ENCODE measurements at places on chromosomes 12 and 14.

- no peak for DNase-seq
These were observed 119.1 kb upstream of the ATXN7L3B start for GRCh38 chr12:74418573-74418972.

- DNase-seq, result no peak
These were observed 694 bp downstream of the AKAP5 start for GRCh38 chr14:64465831-64466554.

DNA sequence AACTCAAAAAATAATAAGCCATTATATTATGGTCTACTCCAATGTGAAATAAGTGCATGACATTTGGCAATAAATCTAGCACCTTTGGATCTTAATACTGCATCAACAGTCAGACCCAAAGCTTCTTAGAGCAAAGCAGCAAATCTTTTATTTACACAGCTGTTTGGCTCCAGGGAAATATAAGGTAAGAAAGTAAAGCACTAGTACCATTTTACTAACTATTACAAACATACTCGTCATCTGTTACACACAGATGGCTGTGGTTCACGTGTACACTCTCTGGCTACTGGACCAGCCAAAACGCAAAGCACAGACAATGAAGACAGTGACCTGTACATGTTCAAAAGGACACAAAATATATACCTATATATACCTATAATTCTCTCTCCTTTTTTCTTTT lies 2.8 kb downstream of the FGD6 start:
- DNase-seq, result no peak

- no peak for DNase-seq
These were observed 294.1 kb downstream of the DPF3 start for GRCh38 chr14:72599579-72600470.

- DNase-seq, result no peak
These were observed 160.6 kb upstream of the HMGA2 start for GRCh38 chr12:65663648-65664047.

- no peak for DNase-seq
These were observed 217.6 kb upstream of the SFSWAP start for GRCh38 chr12:131493068-131493826.

- no peak for DNase-seq
These were observed 81.6 kb downstream of the LLPH start for GRCh38 chr12:66048835-66049537.

DNA sequence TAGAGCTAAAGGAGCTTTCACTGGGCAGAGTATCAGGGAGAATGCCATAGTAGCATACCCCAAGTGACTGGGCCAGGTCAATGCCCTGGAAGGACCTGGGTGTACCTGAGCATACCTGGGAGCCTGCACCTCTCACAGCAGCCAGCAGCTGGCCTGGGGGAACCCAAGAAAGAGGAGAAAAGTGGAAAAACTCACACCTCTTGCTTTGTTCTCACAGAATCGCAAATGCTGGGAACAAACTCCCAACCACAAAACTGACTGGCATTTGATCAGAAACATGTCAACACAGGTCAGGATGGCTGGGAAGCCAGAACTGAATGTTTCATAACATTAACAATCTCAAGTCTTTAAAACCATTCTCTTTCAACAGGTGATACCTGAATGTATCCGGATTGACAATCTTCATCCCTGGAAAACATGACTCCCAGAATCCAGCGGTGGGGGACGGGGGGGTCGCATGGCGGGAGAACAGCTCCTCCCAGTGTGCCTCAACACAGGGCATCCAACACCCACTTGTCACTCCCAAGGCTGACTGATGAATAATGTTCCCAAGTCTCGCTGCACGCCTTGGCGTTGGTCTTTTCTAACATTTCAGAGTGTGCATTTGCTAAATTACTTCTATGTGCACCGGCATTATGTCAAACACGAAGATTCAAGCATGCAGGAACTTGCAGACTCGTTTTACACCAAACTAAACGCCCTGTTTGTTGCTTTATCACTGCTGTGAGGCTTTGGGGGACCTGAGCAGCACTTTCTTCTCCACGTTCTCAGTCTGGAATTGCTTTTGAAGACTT lies 7.9 kb downstream of the FOXN3 start:
- no peak for DNase-seq

DNA sequence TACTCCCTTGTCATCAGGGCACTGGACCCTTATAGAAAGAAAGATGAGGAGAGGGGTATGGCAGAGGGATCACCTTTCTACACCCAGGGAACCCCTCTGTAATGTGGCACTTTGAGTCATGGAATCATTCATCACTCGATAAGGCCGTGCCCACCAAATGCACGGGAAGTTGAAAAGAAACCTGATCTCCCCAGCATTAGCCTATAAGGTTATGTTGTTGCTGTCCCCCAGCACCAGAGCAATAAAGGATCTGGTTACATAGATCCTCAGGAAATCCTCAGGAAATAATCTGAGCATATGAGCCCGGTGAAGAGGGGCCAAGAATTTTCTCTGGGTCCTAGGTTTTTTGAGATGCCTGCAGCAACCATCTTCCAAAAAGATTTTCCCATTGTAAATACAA lies 148.8 kb upstream of the CRY1 start:
- no peak for DNase-seq

DNA sequence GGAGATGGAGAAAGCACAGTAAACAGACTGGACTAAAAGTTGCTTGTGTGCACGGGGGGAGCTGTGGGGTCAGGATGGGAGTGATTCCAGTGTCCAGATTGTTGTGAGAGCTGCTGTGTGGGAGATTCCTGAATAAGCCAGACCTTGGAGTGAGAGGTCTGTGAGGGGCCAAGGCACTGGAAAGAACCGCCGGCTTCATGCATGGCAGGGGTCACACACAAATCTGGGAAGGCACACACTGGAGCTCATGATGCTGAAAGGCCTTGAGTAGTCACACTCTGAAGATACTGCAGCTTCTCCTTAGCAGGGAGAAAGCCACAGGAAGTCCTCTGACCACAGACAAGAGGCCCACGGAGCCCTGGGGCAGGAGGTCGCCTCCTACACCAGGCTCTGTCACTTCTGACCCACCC lies 23.1 kb downstream of the ADCY6 start:
- no peak for DNase-seq

DNA sequence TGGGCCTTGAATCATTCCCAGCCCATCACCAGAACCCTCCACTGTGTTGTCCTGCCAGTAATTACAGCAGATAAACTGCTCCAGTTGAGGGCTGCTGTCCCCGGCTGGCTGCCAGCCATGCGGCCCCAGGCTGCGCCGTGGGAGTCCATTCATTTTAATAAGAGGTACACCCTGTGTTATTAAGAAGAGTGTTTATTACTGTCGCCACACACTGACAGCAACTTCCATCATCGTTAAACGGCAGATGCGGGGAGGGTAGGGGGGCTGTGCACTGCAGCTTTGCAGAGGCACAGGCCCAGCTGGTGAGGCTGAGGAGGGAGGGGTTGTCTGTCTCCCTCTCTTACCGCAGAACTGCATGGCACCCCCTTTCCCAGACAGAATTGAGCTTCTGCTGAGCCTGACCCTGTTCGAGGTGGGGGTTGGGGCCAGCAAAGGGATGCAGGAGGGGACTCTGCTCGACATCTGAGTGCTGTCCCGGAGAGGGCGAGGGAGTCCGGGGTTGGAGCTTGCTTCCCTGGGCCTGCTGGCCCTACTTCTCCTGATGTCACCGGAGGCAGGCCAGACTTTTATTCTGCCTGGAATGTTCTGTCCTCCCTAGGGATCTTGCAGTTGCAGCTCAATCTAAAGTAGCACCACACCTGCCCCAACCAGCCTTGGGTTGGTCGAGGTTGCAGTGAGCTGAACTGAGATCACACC lies 33.8 kb upstream of the GPATCH2L start:
- no peak for DNase-seq

Data from stimulated activated CD8-positive, alpha-beta memory T cell treated with anti-CD3 and anti-CD28 coated beads, Interleukin-7, amount 100 ng/mL, for 1 hour (primary cell).